ENCODE measurements at places on chromosomes 2 and 18.
A peak's percentile ranks its signal among the peaks of the same experiment; 100 is the strongest.

DNA sequence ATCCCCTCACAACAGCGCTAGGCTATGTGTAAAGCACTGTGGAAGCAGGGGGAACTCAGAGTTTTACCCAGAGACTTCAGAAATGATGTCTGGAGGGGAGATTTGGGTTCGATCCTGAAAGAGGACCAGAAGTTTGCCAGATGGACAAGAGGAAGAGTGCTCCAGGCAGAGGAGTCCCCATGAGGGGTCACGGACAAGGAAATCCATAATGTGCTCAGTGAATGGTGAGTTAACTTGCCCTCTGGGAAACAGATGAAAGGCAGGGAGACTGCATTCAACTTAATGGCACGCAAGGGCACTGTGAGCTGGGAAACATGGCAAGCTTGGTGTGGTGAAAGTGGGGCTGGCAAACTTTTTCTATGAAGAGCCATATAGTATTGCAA, 6.0 kb upstream of the ASAP2 start:
- DNase-seq, result no peak

DNA sequence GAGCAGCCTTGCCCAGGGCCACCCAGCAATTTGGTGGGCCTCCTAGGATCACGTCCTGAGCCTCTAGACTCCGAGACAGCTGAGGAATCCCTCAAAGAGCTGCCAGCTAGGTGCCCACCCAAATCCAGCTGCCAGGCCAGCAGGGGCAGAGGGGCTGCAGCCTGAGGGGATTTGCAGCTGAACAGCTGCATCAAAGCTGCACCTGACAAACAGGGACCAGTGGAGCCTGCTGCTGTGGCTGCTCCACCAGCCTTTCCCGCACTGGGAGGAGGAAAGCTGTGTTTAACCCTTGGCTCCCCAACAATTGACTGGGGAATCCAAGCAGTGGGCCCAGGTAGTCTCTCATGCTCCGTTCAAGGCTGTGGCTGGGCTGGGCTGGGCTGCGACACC, 8.2 kb downstream of the ADRA2B start:
- no peak for DNase-seq

- DNase-seq, result no peak
Observed at GRCh38 chr18:31814132-31814531, 53.5 kb upstream of the SLC25A52 start.

DNA sequence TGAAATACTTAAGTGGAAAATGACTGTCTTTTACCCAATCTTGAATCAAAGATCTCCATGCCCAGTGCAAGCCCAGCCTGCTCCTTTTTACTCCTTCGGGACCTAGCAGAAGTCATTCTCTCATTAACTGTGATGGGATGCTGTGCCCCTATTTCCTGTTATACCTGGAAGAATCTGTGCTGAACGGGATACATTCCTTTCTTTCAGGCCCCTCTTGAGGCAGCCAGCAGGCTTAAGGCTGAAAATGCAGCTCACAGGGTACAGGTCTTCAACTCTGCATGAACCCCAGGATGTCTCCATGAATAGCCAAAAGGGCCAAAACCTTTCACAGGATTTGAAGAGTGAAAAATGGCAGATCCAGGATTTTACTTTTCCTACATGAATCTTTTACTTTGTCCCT, 784.8 kb upstream of the KLHL29 start:
- no peak for DNase-seq

- DNase-seq, result no peak
Observed at GRCh38 chr2:75003276-75003675, 44.8 kb downstream of the POLE4 start.

GRCh38 chr2:65103013-65103715, 26.7 kb downstream of the RAB1A start:
- DNase-seq, result no peak

GRCh38 chr2:23351388-23352141, 33.4 kb upstream of the KLHL29 start:
- DNase-seq, result peak; percentile 37

DNA sequence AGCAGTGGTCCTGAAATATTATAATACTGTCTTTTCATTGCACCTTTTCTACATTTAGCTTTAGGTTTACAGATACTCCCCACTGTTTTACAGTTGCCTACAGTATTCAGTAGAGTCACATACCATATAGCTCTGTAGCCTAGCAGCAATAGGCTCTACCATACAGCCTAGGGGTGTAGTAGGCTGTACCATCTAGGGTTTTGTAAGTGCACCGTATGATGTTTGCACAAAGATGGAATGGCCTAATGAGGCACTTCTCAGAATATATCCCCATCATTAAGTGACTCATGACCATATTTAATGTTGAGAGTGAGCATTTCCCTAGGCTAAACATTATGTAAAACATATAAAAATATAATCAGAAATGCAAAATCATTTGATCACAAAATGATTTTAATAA, 511.3 kb upstream of the RAB12 start:
- DNase-seq, result no peak

- DNase-seq, result no peak
Observed at GRCh38 chr2:106664669-106665068, 177.5 kb downstream of the CD8B2 start.

DNA sequence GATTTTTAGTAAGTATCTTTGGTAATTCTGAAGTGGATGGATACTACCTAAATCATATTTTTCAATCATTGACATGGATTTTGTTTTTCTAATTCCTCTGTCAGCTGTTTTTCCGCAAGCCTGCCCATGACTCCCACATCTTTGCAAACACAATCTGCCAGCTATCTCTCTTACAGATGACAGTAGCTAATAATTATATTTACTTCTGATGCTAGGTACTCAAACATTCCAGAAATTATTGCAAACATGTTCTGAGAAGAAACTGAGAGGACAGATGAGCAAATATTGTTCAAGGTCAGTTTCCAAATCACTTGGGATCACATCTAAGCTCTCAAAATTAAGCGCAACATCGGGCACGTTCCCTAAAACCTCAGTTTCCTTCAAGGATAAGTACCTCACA, 270.0 kb upstream of the CDH19 start:
- DNase-seq, result no peak

DNA sequence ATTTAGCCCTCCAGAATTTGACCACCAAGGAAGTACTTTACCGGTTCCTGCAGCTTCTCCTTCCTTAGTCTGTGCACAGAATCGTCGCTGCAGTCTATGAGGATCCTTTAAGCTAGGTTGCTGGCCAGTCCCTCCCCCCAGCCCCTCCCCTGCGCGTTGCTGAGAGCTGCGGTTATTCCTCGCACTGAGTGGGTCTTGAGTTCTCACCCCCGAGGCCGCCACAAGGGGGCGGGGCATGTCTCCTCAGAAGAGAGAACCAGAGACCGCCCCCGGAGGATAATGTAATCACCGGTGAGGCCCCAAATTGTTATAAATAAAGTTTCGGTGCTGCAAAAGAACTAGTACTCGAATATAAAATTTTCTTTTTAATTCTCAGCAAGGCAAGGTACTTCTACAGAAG, 1184.9 kb upstream of the CDH2 start:
- DNase-seq, result no peak
